ENCODE measurements at places on chromosomes 13 and 19.

GRCh38 chr19:49686503-49687088 lies 2.8 kb upstream of the ADM5 start:
- DNase-seq, result no peak

GRCh38 chr13:90293793-90294361 lies 1053.6 kb upstream of the MIR17HG start:
- DNase-seq, result no peak

- DNase-seq, result no peak
Observed at GRCh38 chr19:49873129-49873521, 4.0 kb downstream of the AKT1S1 start.

DNA sequence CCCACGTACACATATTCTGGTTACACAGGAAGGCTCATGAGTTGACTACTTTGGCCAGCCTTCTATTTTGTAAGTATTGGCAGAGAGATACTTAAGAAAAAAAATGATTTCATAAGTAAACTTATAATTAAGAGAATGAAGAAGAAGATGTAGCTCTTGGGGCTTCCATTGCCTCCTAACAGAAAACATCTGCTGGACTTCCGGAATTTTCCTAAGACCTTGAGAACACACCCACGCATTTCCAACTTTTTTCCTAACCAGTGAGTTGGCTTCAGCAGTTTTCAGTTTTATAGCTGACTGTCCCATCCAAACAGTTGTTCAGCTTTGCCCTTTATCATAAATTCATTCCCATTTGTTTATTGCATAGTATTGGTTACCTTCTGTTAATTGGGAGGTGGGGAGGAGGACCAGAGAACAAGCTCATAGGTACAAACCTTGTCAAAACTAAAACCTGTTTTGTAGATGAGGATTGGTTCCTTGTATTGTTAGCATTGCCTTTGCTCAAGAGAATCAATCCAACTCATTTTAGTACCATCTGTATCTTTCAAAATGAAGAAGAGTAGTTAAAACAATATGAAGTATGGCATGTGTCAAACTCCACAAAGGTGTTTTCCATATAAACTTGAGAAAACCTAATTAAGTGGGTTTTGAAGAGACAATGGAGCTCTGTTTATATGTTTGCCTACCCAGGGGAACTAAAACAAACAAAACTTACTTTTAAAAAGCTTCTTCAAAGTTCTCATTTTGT lies 93.9 kb downstream of the COL4A2 start:
- no peak for DNase-seq

- DNase-seq, result no peak
Observed at GRCh38 chr13:51629491-51630287, 45.4 kb downstream of the WDFY2 start.

DNA sequence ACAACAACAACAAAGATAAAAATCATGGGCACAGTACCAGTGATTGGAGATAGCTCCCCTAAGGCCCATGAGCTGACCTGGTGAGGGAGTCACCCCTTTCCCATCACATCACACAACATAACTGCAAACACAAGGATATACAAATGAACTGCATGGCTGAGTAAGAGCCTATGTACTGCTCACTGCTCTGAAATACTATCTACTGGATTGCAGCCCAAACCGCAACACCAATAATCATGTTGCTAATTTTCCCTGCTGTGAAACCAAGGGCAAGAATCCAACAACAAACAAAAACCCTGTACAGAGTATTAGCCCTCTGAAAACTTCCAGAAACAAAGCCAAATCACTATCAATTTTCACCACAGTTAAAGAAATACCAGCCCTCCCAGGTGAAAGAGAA lies 1893.2 kb downstream of the PCDH9 start:
- no peak for DNase-seq

GRCh38 chr13:51370116-51370515 lies 30.6 kb downstream of the SERPINE3 start:
- no peak for DNase-seq

DNA sequence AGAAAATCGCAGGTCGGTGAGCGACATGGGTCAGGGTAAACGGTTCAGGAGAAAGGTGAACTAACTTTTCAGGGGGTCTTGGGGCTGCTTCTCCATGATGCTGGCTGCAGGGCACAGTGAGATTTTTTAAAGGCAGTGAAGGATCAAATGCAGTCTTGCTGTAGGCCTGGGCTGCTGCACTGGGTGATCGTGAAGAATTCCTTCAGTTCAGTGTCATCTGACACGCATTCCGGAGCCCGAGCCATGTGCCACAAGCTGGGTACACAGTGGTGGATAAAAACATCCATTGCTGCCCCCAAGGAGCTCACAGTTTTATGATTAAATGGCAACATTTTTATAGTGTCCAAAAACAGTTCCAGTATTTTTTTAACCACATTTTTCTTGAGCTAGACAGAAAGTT lies 56.3 kb upstream of the GPR12 start:
- no peak for DNase-seq

DNA sequence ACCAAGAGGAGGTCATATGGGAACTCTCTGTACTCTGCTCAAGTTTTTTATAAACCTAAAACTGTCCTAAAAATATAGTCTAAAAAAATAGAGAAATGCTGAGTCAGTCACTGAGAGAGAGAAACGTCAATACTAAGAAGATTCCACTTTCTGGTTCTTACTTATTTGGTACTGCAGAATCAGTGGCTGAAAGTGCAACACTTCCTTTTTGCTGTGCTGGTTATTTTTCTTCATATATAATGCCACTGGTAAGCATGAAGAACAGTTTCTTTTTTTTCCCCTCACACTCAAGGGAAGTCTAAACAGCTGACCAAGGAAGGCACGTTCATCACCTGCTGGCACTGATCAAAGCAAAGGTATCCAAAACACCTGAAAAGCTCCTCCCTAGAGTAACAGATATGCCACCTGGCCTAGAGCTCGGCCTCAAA lies 44.3 kb upstream of the N4BP2L1 start:
- DNase-seq, result no peak

DNA sequence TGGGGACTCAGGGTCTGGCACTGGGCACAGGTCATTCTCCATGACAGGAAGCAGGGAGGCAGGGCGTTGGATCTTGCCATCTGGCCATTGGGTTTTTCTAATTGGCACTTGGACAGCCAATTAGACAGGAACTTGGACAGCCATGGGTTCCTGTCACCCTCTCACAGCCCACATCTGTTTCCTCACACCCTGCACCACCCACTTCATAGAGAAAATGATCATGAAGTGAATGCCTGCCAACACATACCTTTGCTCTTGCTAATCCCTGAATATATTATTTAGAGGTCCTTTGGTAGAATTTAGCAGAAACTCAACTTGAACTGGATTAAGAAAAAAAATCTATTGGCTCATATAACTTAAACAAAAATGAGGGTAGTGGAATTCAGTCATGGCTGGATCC lies 4.9 kb upstream of the OLFM2 start:
- no peak for DNase-seq

DNA sequence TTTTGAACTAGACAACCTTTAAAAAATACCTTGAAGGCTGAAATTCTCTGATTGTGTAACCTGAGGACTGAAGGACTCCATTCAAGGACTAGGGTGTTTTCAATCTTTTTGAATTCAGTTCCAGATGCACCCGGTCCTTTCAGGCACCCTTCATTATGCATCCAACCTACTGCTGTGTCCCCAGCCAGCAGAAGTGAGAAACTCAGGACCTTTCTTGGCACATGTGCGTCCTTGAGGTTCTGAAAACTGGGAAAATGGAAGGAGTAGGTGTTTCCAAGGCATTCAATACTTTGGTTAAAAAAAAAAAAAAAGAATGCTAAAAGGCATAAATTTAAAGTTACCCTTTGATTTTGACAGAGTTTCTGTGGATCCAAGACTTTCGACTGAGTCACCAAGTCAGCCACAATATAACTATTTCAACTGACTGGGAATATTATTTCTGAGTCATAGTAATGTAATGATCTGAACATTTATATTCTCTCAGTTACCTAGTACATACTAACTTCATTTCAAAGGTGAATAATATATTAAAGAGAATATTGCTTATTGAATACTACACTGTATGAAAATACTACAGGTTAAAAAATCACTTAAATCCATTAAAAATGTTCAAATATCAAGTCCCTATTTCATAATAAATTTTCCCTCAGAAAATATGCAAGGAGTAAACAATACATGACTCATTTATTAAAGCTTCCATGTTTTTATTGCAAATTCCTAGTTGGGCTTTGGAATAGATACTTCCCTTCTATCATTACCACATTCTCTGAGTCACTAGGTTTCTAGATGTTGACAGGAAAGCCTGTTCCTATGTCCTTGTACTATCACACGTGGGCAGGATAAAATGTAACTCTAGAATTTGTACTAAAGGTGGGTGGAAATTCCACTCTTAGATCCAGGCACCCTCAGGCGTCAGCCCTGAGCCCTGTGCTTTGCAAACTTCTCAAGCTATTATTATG lies 2.4 kb upstream of the ITGBL1 start:
- no peak for DNase-seq

- peak; percentile 75 for DNase-seq
Observed at GRCh38 chr13:27504868-27505194, 54.5 kb upstream of the MTIF3 start.

DNA sequence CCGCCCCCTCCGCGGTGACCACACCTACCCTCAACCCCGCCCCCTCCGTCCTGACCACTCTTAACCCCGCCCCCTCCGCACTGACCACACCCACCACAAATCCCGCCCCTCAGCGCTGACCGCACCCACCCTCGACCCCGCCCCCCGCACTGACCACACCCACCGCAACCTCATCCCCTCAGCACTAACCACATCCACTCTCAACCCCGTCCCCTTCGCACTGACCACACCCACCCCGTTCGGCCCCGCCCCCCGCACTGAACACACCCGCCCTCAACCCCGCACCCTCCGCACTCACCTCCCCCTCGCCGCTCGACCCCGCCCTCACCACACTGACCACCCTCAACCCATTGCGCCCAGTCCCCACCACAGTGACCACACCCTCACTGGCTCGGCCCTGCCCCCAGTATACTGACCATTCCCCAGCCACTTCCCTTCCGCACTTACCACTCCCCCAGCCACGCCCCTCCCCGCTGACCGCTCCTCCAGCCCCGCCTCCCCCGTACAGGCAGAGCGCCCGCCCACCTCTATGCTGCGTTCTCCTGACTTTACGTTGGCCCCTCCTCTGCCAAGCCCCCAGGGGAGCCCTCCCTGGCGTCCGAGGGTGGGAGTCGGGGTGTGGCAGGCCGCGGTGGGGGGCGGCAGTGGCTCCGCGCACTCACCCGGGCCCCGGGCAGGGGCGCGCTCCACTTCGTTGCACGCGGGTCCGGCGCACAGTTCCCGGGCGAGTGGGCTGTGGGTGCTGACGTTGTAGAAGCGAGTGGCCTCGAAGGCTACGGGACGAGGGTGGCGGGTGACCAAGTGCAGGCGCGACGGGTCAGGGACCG lies 8.4 kb downstream of the F2RL3 start:
- no peak for DNase-seq

DNA sequence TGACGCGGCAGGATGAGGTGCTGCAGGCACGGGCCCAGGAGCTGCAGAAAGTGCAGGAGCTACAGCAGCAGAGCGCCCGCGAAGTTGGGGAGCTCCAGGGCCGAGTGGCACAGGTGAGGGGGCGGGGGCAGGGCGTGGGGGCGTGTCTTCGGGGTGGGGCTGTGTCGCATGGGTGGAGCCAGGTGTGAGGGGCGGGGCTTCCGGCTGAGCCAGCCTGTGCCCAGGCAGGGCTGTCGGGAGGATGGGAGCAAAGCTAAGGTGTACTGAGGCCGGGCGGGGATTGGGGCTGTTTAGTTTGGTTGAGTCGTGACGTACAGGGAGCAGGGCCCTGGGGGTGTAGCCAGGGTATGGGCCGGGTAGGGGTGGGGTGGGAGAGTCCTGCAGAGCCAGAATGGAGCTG lies 62.3 kb downstream of the KCNC3 start:
- DNase-seq, result no peak

GRCh38 chr19:11092181-11092538 lies 2.9 kb downstream of the LDLR start:
- no peak for DNase-seq

GRCh38 chr13:102872131-102872530 lies 26.3 kb downstream of the ERCC5 start:
- DNase-seq, result no peak

GRCh38 chr13:78147905-78148304 lies 229.3 kb upstream of the EDNRB start:
- DNase-seq, result no peak

DNA sequence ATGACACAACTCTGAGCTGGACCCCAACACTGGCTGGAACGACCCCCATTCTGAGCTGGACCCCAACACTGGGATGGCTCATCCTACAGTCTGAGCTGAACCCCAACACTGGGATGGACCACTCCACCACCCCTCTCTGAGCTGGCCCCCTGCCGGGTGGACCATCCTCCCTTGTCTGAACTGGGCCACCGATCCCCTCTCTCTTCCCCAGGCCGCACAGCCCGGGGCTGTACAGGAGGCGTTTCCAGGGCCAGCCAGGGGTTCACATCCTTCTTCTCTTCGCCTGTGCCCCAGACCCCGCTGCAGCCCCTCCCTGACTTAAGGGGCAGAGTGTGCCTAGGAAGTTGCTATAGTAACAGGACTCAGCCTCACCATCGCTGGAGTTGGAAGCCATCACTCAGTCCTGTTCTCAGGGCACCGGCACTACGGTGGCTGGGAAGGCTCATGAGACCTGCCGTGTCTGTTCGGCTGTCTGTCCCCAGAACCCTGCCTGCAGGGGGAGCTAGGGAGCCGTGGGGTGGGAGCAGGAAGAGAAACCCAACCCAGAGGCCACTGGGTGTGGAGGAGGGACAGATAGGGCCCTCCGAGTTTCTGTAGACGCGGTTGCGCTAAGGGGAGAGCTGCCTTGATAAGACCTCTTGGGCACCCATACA lies 3.7 kb downstream of the PRKACA start:
- DNase-seq, result no peak

DNA sequence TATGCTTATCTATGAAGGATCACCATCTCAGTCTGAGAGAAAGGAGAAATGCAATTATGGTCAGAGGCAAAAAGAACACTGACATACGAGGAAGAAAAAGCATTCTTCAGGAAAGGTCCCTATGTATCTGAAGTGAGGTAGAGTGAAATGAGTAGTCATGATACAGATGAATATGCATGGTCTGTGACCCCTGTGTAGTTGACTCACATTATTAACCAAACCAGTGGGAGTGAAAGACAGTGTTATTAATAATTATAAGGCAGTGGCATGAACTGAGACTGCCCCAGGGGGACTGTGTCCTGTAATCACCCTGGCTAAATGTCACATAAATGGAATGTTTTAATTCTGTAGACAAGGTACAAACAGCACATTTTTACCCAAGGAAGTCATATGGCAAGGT lies 1320.2 kb upstream of the PCDH9 start:
- no peak for DNase-seq

- no peak for DNase-seq
Observed at GRCh38 chr13:25744178-25744577, 307.6 kb downstream of the SHISA2 start.

GRCh38 chr19:32828643-32829344 lies 40.8 kb downstream of the SLC7A9 start:
- peak; percentile 19 for DNase-seq

- DNase-seq, result no peak
Observed at GRCh38 chr13:114089341-114089740, 43.1 kb downstream of the RASA3 start.

GRCh38 chr19:14758816-14759215 lies 19.5 kb downstream of the ADGRE2 start:
- no peak for DNase-seq

GRCh38 chr13:20701461-20701860 lies 2.0 kb upstream of the IL17D start:
- DNase-seq, result no peak
